ENCODE measurements at places on chromosomes 3 and 15. TPM values are rescaled to one million over a fixed set of nuclear protein-coding genes. Genes with fewer than 3 reads are reported as not detected.

Gene KBTBD13
- total RNA-seq = not detected

GRCh38 chr3:54951405-54951804 lies 23.5 kb upstream of the LRTM1 start:
- no peak overlapping the region for H3K27ac ChIP-seq
- no peaks in the 10 kb centered on the region for H3K36me3 ChIP-seq
- H3K27me3 ChIP-seq = no peaks in the 10 kb centered on the region
- no peaks in the 10 kb centered on the region for H3K4me1 ChIP-seq
- no peak overlapping the region for H3K4me3 ChIP-seq

Gene EDEM1
- total RNA-seq = 134 TPM

- H3K27me3 ChIP-seq = no peaks in the 10 kb centered on the region
- H3K4me3 ChIP-seq = no peak overlapping the region
- no peaks in the 10 kb centered on the region for H3K36me3 ChIP-seq
- H3K4me1 ChIP-seq = no peaks in the 10 kb centered on the region
Observed at GRCh38 chr15:79450648-79451047, 18.5 kb downstream of the MINAR1 start.

DNA sequence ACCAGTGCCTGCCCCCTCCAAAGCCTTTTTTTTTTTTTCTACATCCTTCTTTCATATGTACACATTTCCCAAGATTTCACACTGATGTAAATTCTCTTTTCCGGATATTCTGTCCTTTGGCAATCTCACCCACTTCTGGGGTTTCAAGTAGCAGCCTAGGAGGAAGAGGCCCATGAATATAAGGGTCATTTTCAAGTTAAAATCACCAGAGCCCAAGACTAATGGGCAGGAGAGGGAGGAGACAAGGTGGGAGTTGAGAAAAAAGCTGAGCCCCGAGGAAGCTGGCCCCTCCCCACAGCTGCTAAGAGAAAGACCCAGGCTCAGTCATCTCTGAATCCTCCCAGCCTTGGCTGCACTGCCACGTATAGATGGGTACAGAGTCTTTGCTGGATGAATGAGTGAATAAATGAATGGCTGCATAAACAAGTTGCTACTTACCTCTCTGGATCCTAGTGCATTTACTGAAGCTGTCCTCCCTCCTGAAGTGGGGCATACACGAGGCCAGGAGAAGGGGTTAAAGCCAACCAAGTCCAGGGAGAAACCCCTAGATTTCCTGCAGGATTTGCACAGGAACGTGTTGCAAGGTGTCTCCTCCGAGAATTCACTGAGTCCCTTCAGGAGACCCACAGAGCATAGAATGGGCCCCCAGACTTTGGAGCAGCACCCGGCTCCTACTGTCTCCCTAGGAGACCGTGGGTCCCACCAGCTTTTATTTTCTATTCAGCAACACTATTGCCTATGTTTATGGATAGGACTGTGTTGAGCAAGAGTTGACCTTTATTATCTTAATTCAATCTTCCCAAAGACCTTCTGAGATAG lies 100.8 kb upstream of the LIPC start:
- no peaks in the 10 kb centered on the region for H3K27me3 ChIP-seq
- peaks cover 3% of the 10 kb centered on the region for H3K4me1 ChIP-seq
- H3K36me3 ChIP-seq = no peaks in the 10 kb centered on the region
- DNase-seq = no peak

Gene MINAR1
- 3.8 TPM for total RNA-seq

Gene TBCCD1
- total RNA-seq = 38.7 TPM

GRCh38 chr15:89790661-89791060 lies 14.5 kb downstream of the MESP2 start:
- H3K4me3 ChIP-seq = no peak overlapping the region
- H3K36me3 ChIP-seq = no peaks in the 10 kb centered on the region
- no peak overlapping the region for H3K27ac ChIP-seq
- no peak for DNase-seq

DNA sequence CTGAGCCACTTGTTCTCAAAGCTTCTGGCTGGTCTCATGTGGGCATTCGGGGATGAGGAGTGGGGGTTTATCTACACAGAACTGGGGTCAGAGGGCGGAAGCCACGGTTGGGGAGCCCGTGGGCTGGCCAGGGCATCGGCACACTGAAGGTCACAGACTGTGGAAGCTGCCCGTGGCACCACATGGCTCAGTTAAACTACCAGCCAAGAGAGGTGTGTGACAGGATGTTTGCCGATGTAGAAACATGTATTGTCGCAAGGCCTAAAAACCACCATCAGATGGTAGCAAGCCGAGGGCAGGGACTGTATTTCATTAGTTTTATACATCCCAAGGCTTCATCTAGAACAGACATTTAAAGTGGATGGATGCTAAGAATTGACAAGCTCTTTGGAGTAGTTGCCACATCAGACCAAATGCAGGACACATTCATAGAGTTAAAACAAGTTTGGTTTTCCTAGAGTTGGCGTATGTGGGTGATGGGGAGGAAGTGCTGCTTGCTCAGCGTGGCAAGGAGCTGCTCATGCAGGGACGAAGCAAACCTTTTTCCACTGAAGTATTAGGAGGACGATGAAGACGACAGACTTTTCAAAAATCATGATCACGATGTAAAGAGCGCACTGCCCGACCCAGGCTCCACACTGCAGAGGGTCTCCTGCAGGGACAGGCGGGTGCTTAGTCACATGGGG lies 9.6 kb upstream of the MUSTN1 start:
- H3K4me1 ChIP-seq = no peaks in the 10 kb centered on the region
- H3K36me3 ChIP-seq = no peaks in the 10 kb centered on the region
- no peak overlapping the region for H3K4me3 ChIP-seq
- no peaks in the 10 kb centered on the region for H3K27me3 ChIP-seq
- no peak overlapping the region for H3K27ac ChIP-seq

Gene TLR9
- total RNA-seq = 26.5 TPM

GRCh38 chr15:88900309-88900981 lies 5.1 kb upstream of the HAPLN3 start:
- H3K4me1 ChIP-seq = no peaks in the 10 kb centered on the region
- no peak overlapping the region for H3K4me3 ChIP-seq
- H3K36me3 ChIP-seq = no peaks in the 10 kb centered on the region
- no peaks in the 10 kb centered on the region for H3K27me3 ChIP-seq
- DNase-seq = no peak

Gene CPLX3
- total RNA-seq = 5.2 TPM

GRCh38 chr3:153903430-153903829 lies 217.8 kb upstream of the ARHGEF26 start:
- H3K4me1 ChIP-seq = no peaks in the 10 kb centered on the region
- no peak overlapping the region for H3K4me3 ChIP-seq
- no peak overlapping the region for H3K27ac ChIP-seq
- DNase-seq = no peak

GRCh38 chr3:136787349-136787748 lies 31.6 kb upstream of the SLC35G2 start:
- peaks cover 14% of the 10 kb centered on the region for H3K4me1 ChIP-seq
- DNase-seq = no peak
- H3K27me3 ChIP-seq = no peaks in the 10 kb centered on the region
- H3K27ac ChIP-seq = no peak overlapping the region

Gene LRRC58
- 25.8 TPM for total RNA-seq

- no peak overlapping the region for H3K4me3 ChIP-seq
- no peaks in the 10 kb centered on the region for H3K4me1 ChIP-seq
- no peak overlapping the region for H3K27ac ChIP-seq
- DNase-seq = no peak
- no peaks in the 10 kb centered on the region for H3K36me3 ChIP-seq
Observed at GRCh38 chr3:7203969-7204847, 343.3 kb downstream of the GRM7 start.

GRCh38 chr3:155391104-155391503 lies 97.6 kb upstream of the STRIT1 start:
- H3K4me3 ChIP-seq = no peak overlapping the region
- H3K27ac ChIP-seq = no peak overlapping the region
- no peaks in the 10 kb centered on the region for H3K27me3 ChIP-seq
- no peak for DNase-seq
- H3K36me3 ChIP-seq = no peaks in the 10 kb centered on the region
- peaks cover 8% of the 10 kb centered on the region for H3K4me1 ChIP-seq

Gene ACTRT3
- 4.2 TPM for total RNA-seq

- H3K4me1 ChIP-seq = no peaks in the 10 kb centered on the region
- no peak overlapping the region for H3K4me3 ChIP-seq
- H3K36me3 ChIP-seq = no peaks in the 10 kb centered on the region
- no peak for DNase-seq
- no peaks in the 10 kb centered on the region for H3K27me3 ChIP-seq
- no peak overlapping the region for H3K27ac ChIP-seq
Observed at GRCh38 chr3:185340751-185341150, 22.2 kb upstream of the MAP3K13 start.

Gene UROC1
- total RNA-seq = not detected

DNA sequence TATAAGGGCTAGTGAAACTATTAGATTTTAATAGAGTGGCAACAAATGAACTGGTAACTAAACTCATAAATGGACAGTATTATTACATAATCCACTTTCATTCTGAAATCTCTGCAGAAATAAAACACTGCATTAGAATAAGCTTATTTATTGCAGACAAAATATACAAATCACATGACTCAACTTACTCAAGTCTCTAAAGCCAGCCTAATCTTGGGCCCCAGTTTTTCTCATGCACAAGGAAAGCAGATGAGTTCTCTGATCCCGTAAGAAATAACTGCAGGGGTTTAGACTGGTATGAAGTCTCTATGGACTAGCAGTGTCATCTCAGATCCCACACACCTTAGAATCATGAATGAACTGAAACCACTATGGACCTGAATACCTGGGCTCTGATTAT lies 5.8 kb downstream of the DLG1 start:
- DNase-seq = no peak
- H3K4me1 ChIP-seq = peaks cover 33% of the 10 kb centered on the region
- no peaks in the 10 kb centered on the region for H3K27me3 ChIP-seq
- H3K36me3 ChIP-seq = peaks cover 69% of the 10 kb centered on the region

Gene LMAN1L
- 4.3 TPM for total RNA-seq

GRCh38 chr3:42459151-42459550 lies 43.3 kb upstream of the VIPR1 start:
- H3K4me3 ChIP-seq = no peak overlapping the region
- H3K36me3 ChIP-seq = no peaks in the 10 kb centered on the region
- H3K27ac ChIP-seq = no peak overlapping the region
- no peaks in the 10 kb centered on the region for H3K27me3 ChIP-seq
- H3K4me1 ChIP-seq = no peaks in the 10 kb centered on the region

DNA sequence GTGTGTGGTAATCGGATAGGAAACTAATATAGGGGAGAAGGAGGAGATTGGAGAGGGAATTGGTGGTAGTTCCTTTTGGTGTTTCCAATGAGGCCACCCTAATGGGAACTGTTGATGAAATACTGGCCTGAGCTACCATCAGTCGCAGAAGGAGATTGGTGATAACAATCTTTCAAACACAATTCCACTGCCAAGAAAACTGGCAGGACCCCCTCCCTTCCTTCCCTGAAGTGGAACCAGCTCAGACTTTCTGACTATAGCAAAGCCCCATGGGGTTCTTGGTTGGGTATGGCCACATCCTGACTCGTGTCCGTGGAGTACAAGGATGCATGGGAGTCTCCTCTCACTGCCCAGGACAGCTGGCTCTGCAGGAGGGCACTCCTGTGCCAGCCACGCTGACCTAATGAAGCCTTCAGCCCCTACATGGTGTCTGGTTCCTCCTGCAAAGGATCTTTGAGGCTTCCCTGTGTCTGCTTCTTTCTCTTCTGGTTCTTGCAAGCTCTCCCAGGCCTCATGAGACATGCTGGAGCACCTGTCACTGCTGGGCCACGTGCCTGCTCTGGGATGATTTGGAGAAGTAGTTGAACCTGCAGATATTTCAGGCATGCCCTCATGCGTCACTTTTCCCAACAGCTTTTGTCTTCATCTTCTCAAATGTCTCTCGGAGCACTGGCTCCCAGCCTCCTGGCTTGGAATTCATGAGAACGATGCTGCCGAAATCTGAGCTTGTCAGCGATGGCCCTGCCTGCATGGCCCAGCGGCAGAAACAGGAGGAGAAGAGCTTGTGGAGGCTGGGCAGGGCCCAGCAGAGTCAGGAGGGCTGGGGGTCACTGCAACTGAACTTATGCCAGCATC lies 90.0 kb upstream of the ADPGK start:
- no peaks in the 10 kb centered on the region for H3K4me1 ChIP-seq
- H3K4me3 ChIP-seq = no peak overlapping the region
- DNase-seq = no peak
- no peak overlapping the region for H3K27ac ChIP-seq
- H3K36me3 ChIP-seq = no peaks in the 10 kb centered on the region

Gene TEX9
- total RNA-seq = 0.94 TPM

Gene THAP10
- total RNA-seq = not detected

DNA sequence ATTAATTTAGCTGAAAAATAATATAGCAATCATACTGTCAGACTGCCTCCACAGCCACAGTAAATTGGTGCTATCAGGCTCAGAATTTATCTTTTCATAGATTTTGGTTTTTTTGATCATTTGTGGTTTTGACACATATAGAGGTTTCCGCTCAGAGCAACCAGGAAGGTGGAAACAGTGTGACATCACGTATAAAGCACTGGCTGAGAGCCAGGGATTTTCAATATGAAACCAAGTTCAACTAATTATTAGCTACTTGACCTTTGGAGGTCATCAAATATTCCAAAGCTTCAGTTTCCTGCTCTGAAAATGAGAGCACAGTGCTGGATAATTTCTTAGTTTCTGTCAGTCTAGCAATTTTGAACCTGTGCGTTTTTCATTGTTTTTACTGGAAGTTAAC lies 433.8 kb upstream of the SUCLG2 start:
- no peak overlapping the region for H3K27ac ChIP-seq
- no peak overlapping the region for H3K4me3 ChIP-seq
- no peak for DNase-seq
- H3K4me1 ChIP-seq = no peaks in the 10 kb centered on the region
- no peaks in the 10 kb centered on the region for H3K27me3 ChIP-seq

- H3K36me3 ChIP-seq = no peaks in the 10 kb centered on the region
- no peak for DNase-seq
- no peak overlapping the region for H3K4me3 ChIP-seq
- no peak overlapping the region for H3K27ac ChIP-seq
- no peaks in the 10 kb centered on the region for H3K4me1 ChIP-seq
Observed at GRCh38 chr15:88982304-88982945, 69.2 kb upstream of the MFGE8 start.

Gene SLC24A1
- 10.9 TPM for total RNA-seq

Gene ZDHHC19
- total RNA-seq = not detected

Gene FRMD4B
- not detected for total RNA-seq

DNA sequence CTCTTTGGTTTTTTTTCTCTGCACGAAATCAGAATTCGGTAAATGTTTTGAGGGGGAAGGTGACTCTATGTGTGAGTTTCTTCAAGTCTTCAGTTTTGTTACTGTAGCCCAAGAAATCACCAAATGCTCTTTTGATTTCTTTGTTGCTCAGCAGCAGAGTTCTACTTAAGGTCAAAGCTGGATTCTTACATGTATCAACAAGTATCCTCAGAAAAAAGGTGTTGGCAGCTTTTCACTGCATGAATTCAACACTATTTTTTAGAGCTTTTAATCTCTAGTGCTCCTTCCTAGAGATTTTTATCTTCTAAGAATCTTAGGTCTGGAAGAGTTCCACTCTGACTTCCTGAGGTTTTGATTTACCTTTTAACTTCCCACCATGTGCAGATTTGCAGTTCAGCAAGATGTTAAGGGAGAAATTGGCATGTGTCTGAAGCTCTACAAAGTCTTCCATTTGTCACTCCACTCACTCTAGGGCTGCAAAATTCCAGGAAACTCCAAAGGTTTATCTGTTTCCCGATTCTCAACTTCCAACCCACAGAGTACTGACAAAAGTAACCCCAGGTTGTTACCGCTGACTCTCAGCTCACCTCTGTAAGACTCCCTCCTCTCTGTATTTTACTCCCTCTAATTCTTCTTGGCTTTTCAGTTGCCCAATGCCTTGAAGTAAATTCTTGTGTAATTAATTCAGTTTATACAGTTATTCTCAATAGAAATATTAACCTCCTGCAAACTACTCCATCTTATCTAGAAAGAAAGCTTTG lies 13.3 kb upstream of the CD200 start:
- DNase-seq = no peak
- no peaks in the 10 kb centered on the region for H3K4me1 ChIP-seq
- no peak overlapping the region for H3K4me3 ChIP-seq
- H3K36me3 ChIP-seq = no peaks in the 10 kb centered on the region
- H3K27ac ChIP-seq = no peak overlapping the region
